WTC11 (cell line): ENCODE measurements at places on chromosomes 1 and 21.
A peak's percentile ranks its signal among the peaks of the same experiment; 100 is the strongest.

- no peak for DNase-seq
Observed at GRCh38 chr1:79811173-79811572, 804.6 kb upstream of the ADGRL4 start.

DNA sequence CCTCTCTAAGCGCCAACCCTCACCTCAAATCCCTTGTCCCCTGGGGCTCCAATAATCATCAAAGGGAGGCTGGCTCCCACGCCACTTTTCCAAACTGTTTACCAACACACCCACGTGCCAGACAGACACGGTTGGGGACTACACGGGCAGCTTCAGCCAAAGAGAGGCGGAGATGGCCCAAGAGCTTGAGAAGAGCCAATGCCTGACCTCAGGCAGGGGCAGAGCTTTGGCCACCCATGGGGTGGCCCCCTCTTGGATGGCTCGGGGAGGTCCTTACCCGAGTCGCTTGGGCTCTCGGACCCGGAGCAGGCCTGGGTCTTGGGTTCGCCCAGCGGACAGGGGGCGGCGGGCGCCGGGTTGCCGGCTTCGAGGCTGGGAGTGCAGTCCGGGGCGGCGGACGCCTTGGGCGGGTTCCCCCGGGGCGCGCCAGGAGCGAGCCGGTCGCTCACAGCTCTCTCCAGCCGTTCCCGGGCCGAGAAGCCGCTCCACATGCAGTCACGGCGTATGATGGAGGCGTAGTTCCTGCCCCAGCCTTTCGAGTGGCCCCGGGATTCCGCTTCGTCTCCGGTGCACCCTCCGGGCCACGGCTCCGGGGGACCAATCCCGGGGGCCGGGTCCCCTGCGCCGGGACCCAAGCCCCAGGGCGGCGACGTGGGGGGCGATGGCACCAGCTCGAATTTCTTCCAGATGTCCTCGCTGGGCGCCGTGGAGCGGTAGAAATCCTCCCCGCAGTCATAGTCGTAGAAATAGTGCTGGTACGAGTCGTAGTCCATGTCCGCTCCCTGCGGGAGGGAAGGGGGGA, 854 bp downstream of the MYCL start:
- DNase-seq, result peak; percentile 40

DNA sequence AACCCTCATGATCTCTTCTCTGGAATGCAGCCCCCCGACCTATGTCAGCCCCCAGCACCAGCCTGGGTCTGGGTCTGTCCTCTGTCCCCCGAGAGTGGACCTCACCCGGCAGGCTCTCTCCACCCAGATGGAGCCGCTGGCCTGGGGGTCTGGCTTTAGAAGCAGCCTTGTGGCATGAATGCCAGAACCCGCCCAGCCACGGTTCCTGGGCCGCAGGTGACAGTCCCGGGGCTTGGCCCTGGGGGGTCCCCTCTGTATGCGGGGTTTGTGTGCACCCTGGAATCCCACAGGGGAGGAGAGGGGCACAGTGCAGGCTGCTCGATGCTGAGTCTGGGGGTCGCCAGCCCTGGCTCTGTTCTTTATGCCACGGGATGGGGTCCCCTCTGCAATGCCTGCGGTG, 96.0 kb upstream of the ACTRT2 start:
- no peak for DNase-seq

DNA sequence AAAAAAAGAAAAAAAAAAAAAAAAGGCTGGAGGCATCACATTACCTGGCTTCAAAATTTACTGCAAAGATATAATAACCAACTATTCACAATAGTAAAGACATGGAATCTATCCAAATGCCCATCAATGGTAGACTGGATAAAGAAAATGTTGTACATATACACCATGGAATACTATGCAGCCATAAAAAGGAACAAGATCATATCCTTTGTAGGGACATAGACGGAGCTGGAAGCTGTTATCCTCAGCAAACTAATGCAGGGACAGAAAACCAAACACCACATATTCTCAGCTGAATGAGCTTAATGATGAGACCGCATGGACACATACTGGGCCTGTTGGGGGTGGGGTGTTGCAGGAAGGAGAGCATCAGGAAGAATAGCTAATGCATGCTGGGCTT, 330.5 kb downstream of the SRGAP2C start:
- no peak for DNase-seq

DNA sequence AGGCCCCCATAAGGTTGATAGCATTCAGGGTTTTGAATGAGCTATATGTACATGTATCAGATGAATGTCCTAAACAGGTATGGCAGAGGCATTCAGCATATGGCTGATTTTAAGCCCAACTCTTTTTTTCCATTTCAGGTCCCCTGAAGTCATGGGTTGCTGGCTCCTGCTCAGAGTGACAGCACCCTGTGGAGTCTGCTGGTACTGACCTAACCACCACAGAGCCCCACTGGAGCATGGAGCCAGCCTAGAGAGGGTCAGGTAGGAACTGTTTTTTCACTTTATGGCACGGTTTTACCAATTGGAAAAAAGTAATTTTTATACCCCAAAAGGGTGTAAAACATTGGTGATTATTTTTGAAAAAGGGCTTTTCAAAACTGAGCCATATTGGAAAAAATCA, 82.5 kb upstream of the MPC2 start:
- peak; percentile 14 for DNase-seq

- peak; percentile 69 for DNase-seq
Observed at GRCh38 chr1:27391511-27392095, 819 bp upstream of the GPR3 start.

GRCh38 chr1:222392556-222392955, 155.3 kb downstream of the HHIPL2 start:
- no peak for DNase-seq

DNA sequence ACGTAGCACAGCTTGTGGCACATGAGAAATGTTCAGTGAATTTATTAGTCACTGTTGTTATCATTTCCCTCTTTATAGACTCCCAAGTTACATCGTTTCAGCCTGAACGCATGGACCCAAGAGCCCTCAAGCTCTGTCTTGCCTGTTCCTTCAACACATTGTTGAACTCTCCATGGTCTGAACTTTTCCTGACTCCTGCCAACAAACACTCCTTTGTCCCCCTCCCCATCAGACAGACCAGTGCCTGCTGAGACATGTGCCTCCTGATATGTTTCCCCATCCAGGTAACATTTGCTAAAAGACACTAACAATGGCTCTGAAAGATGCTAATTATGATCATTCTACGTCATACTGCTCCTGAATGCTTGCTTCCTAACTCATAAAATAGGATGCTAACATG, 108.7 kb upstream of the NFIA start:
- DNase-seq, result no peak

- DNase-seq, result no peak
Observed at GRCh38 chr1:207335695-207336363, 14.4 kb downstream of the CD55 start.

GRCh38 chr1:234529950-234530237, 50.9 kb upstream of the TARBP1 start:
- DNase-seq, result no peak

- DNase-seq, result no peak
Observed at GRCh38 chr1:86247597-86248279, 91.2 kb upstream of the COL24A1 start.

DNA sequence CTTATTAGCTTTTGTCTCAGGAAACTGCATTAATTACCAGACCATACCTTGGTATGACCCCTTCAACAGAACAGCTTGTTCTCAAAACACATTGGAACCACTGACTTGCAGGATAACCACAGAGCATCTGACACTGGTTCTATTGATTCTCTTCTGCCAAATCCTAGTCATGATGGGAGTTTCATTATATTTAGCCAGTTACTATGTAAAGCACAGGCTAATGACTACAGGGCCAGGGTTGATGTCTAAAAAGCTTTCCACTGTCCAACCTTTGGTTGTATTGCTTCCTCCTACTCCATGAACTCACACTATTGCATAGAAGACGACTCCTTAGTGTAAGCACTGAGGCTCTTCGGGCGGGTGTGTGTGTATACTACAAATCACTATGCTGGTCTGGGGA, 3.8 kb downstream of the STMN1 start:
- no peak for DNase-seq

DNA sequence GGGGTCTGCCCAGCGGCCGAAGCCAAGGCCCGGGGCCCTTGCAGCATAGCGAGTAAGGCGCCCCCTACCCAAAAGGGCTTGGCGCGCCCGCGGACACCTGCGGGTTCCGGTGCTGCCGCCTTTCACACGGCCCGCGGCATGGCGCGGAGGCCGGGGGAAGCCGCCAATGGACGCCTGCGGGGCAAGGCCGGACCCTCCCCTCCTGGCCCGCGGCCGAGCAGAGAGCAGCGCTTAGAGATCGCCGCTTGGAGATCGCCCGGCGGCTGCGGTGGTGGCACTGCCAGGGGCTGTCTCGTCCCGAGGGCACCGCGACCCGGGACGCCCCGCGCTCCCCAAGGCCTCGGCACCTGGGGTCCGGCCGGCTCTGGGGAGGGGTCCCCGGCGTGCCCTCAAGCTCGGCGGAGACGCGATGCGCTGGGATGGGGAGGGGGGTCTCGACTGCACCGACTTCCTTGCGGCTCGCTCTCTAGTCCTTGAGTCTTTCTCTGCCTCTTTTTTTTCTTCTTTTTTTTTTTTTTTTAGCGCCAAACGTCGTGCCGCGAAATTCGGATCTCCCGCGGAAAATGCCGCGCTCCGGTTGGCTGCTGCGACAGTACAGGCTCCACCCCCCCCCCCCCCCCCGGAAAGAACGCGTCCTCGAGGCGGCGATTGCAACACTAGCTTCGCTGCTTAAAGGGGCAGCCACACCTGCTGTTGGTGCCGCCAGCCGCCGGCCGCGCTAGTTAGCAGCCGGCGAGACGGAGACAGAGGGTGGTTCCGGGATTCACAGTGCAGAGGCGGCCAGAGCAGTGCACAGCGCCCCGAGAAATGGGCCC, at the start of gene E2F2:
Gene E2F2 (minus strand): TSS at position 487 of the 815 bp plus-strand sequence. CDS start 440 bp downstream, at position 47.
- peak; percentile 78 for DNase-seq

DNA sequence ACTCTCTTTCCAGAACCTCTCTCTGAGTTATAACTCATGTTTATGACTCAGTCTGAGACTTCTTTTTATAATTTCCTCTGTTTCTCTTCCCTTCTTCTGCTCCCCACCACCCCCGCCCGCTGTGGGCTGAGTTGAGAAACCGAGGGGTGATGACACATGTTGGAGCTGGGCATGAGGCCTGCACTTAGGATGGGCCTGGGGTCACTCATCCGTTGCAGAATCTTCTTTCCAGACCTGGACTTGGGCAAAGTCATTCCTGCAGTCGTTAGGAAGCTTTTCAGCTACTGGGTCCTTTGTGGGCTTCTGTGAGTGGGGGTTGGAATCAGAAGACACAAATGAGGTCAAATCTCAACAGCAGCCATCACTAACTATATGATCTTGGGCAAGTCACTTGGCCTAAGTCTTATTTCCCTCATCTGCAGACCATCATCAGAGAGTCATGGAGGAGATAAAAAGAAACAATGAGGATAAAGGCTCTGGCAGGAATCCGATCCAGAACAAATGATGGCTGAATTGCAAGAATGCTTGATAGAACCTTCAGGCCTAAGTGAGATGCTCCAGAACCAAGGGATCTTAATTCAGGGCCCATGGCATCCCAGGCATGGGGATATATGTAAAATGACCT, 53.4 kb downstream of the RPS6KA1 start:
- DNase-seq, result no peak

- DNase-seq, result no peak
Observed at GRCh38 chr1:63012339-63012738, 228.4 kb downstream of the ATG4C start.

- no peak for DNase-seq
Observed at GRCh38 chr1:119655154-119655553, 7.1 kb upstream of the ZNF697 start.

- DNase-seq, result peak; percentile 35
Observed at GRCh38 chr1:209748620-209749019, 7.2 kb upstream of the TRAF3IP3 start.

GRCh38 chr1:157388057-157388456, 164.3 kb downstream of the FCRL5 start:
- DNase-seq, result no peak

DNA sequence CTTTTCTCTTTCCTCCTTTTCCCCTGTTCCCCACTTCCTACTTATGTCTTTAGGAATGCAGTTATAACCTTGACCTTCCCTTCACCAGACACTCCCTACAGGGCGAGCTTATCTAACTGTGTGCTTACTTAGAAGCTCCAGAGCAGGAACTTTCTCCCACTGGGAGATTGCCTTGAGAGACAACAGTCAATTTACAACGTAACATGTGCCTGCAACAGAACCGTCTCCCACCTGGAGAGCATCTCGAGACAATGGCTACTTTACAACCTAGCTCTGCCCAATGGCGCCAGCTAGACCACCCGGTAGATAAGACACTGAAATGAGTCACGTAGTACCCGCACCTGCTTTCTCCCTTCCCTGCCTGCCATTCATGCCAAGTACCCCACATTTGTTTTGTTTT, 16.7 kb downstream of the HMGN1 start:
- DNase-seq, result no peak

- DNase-seq, result no peak
Observed at GRCh38 chr1:116690396-116690848, 22.9 kb upstream of the IGSF3 start.

GRCh38 chr1:104905322-104905721, 1155.6 kb downstream of the AMY1C start:
- DNase-seq, result no peak

DNA sequence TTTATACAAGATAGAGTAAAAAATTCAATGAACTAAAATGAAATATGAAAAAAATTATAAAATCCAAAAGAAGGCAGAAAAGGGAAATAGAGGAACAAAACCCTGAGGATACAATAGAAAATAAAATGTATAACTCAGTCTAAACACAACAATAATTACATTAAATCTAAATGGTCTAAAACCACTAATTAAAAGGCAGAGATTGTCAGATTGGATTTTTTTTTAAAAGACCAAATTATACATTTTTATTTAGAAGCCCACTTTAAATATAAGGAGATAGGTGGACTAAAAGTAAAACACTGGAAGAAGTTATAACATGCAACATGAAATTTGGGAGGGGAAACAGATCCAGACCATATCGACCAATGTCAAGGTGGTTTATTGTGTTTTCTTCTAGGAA, 95.2 kb downstream of the CATSPERE start:
- no peak for DNase-seq

- DNase-seq, result no peak
Observed at GRCh38 chr1:186948535-186948934, 119.8 kb downstream of the PLA2G4A start.

GRCh38 chr1:86500714-86501113, 32.0 kb downstream of the CLCA1 start:
- no peak for DNase-seq
